Stimulated activated CD4-positive, alpha-beta T cell treated with anti-CD3 and anti-CD28 coated beads, TNF-alpha, amount 100 ng/mL, for 24 hours (primary cell): ENCODE measurements at places on chromosomes 13 and 19.

DNA sequence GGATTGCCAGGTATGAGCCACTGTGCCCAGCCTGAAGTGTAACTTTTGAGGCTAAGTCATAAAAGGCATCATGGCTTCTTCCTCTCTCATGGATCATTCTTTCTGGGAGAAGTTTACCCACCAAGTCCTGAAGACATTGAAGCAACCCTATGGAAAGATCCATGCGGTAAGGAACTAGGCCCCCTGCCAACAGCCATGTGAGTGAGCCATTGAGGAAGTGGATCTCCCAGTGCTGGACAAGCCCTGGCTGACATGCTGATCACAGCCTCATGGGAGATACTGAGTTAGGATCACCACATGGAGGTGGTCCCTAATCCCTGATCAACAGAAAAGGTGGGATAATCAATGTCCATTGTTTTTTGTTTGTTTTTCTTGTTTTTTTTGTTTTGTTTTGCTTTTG lies 3.3 kb upstream of the NUDT19 start:
- no peak for DNase-seq

DNA sequence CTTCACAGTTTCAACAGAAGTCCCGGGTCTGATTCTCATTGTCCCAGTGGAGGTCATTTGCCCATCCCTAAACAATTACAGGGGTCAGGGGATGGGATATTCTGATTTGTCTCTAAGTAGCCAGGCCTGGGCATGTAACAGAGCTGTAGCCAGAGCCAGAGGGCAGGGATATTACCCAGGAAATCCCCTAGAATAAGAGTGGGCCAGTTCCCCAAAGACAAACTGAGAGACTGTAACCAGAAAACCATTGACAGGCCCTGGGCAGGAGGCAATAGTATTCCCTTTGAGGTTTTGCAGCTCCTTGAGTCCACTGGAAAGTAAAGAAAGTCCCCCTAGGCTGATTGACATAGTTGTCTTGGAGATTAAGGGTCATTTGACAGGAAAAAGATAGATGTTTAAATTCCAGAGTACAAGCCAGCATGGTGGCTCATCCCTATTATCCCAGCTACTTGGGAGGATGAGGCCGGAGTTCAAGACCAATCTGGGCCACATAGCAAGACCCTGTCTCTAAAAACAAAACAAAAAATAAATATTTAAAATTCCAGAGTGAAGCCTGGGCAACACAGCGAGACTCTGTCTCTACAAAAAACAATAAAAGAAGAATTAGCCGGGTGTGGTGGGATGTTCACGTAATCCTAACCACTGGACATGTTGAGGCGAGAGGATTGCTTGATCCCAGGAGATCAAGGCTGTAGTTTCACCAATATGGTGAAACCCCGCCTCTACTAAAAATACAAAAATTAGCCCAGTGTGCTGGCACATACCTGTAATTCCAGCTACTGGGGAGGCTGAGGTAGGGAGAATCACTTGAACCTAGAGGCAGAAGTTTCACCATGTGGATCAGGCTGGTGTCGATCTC lies 1.9 kb upstream of the SDHAF1 start:
- no peak for DNase-seq

GRCh38 chr19:13117176-13117771 lies 734 bp upstream of the TRMT1 start:
- no peak for DNase-seq

- DNase-seq: peak; percentile 49
These were observed 10.0 kb downstream of the CAMSAP3 start for GRCh38 chr19:7605490-7606222.

- no peak for DNase-seq
These were observed 463.8 kb downstream of the ITGBL1 start for GRCh38 chr13:101916108-101916774.
